Activated T-cell treated with anti-CD3 and anti-CD28 coated beads for 24 hours (primary cell): ENCODE measurements at places on chromosomes 16 and 17.

DNA sequence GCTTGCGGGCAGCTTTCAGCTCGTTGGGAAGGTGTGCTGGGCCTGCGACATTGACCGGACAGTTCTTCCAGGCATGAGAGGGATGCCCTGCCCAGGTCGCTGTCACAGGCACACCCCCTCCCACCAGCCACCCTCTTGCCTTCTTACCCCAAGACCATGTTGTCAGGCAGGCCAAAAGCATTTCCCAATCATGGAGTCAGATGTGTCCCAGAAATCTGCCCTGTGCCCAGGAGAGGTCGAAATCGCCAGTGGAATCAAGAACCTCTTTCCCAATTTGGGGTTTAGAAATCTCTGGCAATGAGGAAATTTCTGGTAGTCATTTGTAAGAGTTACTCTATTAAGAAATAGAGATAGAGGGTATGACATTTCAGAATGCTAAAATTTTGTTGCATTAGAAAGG is 177.1 kb downstream of the RAB11FIP4 start:
- no peak for DNase-seq

DNA sequence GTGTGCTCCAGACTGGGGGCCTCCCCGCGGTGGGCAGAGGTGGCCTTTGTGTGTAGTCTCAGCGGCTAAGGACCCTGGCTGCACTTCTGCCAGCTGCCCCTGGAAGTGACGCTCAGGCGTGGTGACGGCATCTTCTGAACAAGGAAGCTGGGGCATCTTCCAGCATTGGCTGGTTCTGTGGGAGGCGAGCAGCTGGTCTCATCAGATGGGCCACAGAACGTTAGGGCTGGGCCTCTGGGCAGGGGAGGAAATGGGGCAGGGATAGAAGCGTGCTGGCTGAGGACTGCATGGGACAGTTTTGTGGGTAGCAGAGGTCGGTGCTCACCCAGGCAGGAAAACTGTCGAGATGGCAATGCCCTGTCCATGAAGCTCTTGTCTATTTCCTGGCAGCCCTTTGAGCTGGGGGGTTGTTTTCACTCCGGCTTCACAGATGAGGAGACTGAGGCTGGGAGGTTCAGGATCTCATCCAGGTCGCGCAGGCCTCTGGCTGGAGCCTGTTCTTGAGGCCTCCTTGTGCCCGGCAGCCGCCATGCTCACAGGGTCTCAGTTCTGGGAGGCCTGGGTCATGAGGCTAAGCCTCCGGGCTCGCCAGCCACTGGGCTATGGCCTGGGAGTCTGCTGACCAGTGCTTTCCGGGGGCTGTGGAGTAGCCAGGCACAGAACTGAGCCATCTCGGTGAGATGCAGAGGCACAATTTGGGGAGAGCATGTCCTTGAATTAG is 16.3 kb downstream of the IRF8 start:
- no peak for DNase-seq

- DNase-seq = no peak
Observed at GRCh38 chr17:52762147-52762793, 603.8 kb upstream of the CA10 start.

DNA sequence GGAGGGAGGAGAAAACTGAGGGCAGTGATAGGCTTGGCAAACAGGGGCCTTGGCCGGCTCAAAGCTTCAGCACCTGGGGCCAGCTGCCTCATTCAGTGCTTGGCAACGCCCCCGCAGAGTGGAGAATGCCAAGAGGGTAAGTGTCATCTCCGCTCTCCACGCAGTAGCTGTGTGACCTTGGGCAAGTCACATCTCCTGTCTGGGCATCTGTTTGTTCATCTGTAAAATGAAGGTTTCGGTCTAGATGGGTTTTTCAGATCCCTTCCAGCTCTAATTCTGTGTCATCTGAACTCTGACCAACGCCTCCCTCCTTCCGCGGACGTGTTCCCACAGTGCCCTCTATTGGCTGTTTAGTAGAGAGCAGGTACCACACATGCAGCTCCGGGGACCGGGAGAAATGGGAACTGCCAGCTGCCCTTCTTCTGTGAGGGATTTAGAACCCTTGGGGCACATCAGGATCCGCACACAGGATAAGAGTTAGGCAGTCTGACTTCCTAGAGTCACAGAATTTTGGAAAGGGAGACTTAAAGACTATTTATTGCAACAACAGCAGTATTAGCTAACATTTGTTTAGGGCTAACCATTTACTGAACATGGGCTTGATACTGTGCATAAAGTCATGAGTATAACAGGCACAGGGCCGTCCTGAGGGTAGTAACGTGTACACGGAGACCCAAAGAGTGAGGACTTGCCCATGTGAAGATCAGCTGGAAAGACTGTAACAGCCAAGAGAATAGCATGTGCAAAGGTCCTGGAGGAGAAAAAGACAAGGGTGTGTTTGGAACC is 26.8 kb downstream of the GP2 start:
- peak; percentile 5 for DNase-seq

- DNase-seq = no peak
Observed at GRCh38 chr17:3879591-3880417, 13.0 kb downstream of the CAMKK1 start.

- no peak for DNase-seq
Observed at GRCh38 chr17:82677353-82677925, 21.1 kb downstream of the RAB40B start.

DNA sequence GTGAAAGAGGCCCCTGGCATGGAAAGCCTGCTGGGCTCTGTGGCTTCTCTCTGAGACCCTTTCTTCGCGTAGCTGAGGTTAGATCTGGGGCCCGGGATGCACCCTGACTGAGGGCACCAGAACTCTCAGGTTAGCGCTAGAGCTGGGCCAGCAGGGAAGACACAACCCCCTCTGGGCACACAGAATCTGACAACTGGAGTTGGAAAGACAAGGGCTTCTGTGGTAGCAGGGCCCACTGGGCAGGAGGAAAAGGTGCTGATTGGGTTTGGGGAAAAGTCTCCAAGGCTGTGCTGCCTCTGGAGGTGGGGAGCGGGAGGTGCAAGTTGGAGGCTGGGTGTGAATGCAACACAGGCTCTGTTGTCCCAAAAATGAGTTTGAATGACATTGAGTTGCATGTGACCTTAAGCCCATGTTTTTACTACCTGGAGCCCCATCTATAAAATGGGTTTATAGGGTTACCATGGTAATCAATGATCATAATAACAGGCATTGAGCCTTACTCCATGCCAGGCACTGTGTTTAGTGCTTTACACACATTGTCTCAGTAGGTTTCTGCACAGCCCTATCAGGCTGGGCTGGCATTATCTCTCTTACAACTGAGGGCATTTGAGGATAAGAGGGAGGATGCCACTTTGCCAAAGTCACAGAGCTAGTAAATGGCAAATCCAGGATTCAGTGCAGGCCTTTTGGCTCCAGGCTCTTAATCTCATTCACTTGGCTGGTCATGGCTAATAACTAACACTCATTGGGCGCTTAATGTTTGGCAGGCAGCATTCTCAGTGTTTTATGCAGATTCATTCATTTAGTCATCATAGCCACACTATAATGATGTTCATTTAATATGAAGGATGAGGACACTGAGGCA is 9.5 kb upstream of the IGFBP4 start:
- DNase-seq = no peak

DNA sequence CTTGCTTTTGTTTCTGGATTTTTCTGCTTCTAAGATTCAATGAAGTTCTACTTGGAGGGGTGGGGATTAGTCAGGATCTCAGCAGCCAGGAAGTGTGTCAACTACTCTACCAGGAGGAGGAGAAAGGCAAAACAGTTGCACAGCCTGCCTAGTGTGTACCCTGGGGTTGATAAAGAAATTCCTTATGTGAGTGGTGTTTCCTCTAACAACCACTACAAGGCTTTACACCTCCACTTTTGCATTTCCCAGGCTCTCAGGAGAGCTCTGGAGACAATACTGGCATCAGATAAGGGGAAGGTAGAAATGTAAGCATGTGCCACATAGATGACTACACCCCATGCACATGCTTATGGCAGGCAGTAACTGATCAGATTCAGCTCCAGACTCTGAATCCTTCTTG is 174.6 kb downstream of the TOX3 start:
- no peak for DNase-seq
